ENCODE measurements at places on chromosomes 11 and 22.

DNA sequence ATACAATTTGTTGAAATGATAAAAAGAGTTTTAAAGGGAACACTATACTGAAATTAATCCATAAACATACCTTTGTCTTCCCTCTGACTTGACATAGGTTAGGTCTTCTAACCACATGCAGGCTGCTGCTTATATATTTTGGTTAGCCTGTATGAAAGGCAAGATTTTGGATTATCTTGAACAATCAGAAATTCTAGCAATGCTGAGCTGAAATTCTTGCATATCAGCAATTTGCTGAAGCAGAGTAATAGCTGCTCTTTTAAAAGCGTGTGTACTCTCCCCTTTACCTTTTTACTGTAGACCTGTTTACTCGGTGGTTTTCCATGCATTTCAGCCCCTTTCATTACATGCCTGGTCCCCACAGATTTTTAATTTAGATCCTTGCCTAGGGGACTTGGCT lies 34.0 kb downstream of the CWC15 start:
- no peak for DNase-seq

DNA sequence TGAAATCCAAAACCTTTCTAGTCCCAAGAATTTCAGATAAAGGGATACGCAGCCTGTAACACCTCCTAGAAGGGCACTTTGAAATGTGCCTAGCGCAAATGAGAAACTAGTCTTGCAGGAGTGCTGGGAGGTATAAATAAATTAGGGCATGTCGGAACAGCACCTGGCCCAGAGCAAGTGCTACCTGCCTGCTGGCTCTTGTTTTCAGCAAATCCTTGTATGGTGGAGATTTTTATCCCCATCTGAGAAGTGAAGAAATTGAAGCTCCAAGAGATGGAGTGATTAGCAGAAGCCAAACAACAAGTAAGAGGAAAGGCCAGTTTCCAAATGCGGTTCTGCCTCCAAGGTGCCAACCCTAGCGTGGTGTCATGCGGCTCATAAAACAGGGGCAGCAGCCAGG lies 36.7 kb upstream of the TFIP11 start:
- no peak for DNase-seq

DNA sequence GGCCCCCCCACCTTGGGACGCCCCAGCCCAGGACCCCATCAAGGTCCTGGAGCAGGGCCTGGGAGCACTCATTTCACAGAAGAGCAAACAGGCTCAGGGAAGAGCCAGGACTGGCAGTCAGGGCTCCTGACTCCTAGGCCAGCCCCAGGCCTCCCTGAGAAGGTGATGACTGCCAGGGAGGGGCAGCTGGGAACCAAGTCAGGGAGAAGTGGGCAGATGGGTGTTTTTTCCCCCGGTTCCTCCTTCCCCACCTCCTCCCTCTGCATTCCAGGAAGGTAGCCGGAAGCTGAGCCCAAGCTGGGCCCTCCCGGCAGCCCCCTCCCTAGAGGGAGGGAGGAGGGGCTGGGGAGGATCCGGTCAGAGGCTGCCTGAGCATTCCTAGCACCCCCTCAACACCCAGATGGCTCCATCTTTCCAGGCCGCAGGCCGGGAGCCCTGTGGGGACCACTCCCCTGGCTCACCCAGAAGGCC lies 19.6 kb downstream of the MYRF start:
- no peak for DNase-seq

GRCh38 chr11:35363246-35363801 lies 56.0 kb downstream of the SLC1A2 start:
- no peak for DNase-seq

DNA sequence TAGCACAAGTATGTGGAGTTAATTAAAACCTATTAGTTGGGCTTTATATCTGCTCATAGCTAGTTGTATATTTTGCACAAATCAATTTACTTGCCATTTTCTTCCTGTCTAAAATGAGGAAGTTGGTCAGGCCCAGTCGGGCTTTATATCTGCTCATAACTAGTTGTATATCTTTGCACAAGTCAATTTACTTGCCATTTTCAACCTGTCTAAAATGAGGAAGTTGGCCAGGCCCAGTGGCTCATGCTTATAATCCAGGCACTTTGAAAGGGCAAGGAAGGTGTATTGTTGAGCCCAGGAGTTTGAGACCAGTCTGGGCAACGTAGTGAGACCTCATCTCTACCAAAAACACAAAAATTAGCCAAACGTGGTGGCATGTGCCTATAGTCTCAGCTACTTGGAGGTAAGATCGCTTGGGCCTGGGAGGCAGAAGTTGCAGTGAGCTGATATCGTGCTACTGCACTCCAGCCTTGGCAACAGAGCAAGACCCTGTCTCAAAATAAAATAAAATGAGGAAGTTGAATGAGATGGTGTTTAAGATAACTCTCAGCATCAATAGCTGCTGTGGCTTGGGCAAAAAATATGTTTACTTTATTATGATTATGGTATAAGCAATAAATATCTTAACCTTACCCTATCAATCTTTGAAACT lies 1558.6 kb upstream of the RAG2 start:
- DNase-seq = no peak

DNA sequence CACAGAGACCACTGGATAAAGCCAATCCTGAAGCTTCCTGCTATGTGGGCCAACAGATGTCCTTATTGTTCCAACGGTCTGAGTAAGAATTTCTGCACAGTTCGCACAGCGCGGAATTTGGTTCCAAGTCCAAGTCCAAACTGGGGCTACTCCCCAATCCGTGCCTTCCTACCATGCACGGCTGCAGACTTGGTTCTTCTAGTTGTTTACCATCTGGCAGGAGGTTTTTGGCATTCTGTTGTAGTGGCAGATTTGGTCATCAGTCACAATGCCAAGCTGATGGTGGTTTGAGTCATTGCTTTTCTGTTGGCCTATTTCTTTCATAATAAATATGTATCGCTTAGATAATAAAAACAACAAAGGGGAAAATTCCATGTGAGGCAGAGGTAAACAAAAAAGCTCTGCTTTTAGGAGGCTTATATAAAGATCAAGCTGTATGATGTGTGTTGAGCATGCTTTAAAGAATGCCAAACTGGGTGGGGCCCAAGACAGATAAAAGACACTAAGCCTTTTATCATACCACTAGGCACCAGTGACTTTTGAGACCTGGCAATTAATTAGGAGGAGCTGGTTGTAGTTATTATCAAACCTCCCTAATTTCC lies 52.5 kb upstream of the SYN3 start:
- no peak for DNase-seq

DNA sequence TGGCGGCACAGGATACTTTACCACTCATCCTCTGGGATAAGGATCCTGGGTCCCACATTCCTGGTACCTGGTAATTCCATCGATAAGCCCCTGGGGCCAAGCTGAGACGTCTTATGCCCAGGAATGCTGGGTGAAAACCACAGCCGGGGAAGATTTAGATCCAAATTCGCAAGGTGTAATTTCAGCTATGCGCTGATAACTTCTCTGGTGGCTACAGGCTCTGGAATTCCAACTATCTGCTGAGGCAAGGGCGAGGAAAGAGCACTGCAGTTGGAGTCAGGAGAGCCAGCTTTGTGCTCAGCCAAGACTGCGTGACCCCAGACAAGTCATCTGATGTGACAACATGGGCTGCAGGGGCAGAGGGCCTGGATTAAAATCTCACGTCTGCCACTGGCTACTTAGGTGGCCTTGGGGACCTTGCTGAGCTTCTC lies 9.9 kb upstream of the MYEOV start:
- peak; percentile 87 for DNase-seq

GRCh38 chr11:43908683-43909082 lies 28.1 kb downstream of the ALKBH3 start:
- DNase-seq = no peak

DNA sequence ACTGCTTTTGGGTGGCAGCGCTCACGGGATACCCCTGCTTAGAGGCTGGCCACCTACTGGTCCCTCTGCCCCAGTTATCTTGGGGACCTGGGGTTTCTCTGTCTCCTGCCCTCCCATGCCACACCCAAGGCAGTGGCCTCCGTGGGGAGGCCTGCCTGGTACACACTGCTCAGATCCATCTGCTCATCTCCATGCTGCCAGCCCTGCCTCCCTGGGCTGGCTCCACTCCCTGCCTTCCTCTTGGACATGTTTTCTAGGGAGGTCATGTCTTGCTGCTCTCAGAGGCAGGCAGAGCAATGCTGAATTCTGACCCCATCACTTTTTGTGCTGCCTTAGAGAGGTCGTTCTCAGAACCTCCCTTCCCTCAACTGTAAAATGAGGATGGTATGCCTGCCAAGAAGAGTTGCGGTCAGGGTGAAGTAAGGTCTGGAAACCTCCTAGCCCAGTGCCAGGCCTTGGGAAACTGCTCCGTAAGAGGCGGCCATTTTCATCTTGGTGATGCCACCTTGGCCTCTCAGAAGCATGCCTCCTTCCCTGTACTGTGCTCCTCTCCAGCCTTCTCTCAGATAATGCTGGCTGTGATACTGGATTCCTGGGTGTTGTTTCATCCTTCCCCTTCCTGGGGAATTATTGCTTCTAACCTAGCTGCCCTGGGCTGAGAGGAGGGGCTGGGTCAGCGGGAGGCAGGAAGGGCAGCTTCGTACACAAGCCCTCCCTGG lies 186.4 kb upstream of the ZBED5 start:
- no peak for DNase-seq

GRCh38 chr11:14029440-14029839 lies 66.9 kb downstream of the SPON1 start:
- no peak for DNase-seq

DNA sequence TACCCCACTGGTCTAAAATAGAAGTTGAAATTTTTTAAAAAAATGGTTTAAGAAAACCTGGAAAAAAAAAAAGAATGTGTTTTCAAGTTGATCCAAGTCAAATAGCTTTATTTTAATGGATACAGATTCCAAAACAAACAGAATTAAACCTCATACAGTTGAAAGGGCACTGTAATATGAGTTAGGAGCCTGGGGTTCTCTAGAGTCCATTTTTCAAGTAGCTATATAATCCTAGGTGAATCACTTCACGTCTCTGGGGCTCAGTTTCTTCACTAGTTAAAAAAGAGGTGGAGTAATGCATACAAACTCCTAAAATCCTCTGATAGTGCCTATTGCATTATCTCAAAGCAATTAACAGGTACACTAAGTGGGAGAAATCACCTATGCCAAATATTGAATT lies 132.9 kb downstream of the BBOX1 start:
- no peak for DNase-seq

All from retinal pigment epithelial cell (primary cell).